ENCODE measurements at places on chromosomes 3 and 15.

- DNase-seq, result no peak
Measured at GRCh38 chr15:100528833-100529428, at the start of gene CERS3. Gene CERS3 (minus strand): TSS chr15:100528950. CDS start chr15:100501849, 27,101 bp downstream.

GRCh38 chr3:16918683-16919025 lies 33.9 kb downstream of the PLCL2 start:
- DNase-seq, result no peak

DNA sequence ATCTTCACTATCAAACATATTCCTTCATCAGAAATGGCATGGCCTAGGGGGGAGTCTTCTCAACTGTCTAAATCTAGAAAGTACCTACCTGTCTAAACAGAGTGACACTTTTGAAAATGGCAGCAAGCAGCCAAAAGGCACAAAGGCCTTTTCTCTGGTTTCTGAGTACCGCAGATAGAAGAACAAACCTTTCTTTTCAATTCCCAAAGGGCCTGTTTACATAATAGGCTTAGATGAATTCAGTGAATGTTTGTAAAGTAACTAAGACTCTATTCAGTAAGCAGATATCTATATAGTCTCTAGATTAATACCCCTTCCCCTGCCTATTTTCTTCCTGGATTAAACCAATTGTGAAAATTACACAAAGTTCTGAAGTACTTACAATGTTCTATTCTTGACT lies 7.1 kb downstream of the MYEF2 start:
- DNase-seq, result no peak

- no peak for DNase-seq
Measured at GRCh38 chr3:189907803-189908202, 212.9 kb downstream of the P3H2 start.

- DNase-seq, result no peak
Measured at GRCh38 chr3:131549340-131549739, 46.6 kb upstream of the MRPL3 start.

DNA sequence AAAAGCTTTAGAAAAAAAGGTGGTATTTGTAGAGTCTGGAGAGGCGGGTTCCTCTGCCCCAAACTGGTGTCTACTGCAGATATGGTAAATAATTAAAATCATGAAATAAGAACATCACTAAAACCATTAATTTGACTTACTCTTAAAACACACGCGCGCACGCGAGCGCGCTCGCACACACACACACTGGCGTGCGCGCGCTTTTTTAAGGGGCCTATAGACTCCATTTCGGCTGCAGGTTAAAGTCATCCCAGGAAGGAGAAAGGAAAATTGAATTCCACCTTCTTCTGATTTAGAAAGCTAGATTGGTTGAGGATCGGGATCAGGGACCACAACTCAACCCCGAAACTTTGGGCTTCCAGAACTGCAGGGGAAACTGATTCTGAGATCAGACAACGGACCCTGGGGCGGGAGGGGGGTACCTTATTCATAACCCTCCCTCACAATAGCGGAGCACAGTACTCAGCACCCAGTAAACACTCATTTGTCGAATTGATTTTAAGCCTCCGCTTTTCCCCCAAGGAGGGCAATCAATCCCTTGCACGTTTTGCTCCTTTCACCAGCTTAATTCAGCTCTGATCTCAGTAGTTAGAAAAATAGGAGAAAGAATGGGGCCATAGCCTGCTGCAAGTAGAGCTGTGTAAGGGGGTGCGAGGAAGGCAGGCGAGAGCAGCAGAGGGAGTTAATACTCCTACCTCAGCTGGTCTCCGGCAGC lies 509 bp upstream of the LRRC3B start:
- DNase-seq, result no peak
